ENCODE measurements at places on chromosomes 2 and 18.

DNA sequence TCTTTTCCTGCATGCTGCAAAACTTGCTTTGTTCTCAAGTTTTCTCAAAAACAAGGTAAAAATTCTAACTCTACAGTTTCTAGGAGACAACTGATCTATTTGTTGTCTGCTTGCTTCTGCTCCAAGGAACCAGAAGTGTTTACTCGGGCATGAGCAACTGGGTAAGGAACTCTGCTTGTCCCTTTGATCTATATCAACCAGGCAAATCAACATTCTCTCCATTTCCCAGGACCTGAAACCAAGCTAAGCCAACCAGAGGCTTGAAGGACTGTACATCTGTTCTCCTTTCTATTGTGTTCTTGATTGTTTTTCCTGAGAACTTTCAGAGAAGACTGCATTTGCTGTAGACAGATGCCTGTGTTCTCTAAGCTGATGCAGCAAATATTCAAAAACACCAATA lies 335.0 kb upstream of the KCNH7 start:
- DNase-seq: no peak

DNA sequence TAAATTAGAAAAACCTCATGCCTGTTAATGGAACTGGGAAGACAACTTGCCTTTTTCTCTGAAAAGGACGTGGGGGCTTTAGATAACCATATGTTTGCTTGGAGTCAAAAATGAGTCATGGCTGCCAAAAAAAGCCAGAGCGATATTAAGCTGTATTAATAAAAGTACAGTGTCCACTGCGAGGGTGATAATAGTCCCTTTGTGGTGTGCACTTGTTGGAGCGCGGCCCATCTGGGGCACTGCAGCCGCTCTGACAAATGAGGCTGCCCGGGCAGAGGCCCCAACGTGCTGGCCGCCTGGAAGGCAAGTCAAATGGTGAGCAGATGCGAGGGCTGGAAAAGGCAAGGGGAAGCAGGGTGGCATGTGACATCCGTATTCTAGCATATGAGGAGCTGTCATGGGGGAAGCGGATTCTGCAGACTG lies 103.3 kb upstream of the NCK2 start:
- DNase-seq: no peak

DNA sequence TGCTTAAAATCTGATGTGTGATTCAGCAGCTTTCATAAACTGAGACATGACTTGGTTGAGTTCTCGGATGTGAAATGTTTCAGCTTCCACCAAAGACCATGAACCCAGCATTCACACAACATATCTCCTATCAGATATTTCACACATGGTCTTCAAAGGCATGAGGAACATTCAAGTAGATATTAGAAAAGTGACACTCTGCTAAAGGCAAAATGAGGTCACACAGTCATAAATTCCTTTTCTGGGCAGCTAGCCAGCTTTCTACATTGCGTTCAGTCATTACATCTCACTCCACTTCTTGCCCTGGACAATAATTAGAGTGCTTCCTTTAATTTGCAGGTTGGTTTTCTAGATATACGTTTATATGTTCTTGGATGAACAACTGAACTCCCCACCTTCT lies 96.7 kb downstream of the GAREM1 start:
- DNase-seq: no peak

DNA sequence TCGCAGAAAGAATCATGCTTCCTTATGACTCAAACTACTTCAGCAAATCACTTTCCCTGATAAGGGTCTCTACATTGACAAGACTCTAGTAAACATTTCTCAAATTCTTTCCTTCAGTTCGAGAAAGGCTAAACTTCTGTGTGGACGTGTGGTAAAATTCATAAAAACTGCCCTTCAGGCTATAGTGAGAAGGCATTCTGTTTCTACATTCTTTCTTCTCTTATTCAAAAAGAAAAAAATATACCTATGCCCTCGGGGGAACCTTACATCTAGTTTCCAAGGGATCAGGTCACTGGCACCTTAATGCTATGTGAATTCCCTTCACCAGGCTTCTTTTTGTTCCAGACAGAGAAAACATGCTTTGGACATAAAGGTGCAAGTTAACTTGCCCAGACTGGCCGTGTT lies 4.9 kb downstream of the VIT start:
- no peak for DNase-seq

DNA sequence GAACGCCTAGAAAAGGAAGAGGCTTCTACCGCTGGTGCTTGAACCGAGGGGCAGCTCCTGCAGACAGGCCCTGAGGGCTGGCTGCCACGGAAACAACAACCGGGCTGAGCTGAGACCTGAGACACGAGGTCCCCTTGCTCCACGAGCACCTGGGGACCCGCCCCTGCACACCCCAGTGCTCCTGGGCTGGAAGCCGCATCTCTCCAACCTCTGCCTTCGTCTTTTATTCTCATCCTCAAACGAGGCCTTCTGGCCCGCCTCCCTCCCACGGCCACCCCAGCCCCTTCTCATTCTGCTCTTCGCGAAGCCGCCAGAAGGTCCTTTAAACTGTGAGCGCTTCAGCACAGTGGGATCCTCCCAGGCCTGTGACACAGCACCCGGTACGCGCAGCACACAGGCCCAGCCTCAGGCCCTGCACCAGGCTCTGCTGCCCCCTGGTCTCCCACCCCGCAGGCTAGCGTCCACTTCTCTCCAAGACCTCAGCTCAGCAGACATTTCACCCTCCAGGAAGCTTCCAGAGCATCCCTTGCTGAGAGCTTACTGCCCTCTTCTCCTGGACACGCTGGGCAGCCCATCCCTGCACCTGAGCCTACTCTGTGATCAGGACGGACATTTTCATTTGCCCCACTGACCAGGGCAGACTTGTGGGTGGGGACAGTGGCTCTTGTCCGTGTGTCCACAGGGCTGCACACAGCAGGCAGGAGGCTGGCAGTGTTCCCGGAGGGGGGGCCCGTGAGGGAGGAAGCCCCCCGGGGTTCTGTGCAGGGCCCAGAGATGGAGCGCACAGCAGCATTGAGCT lies 149.7 kb downstream of the PXDN start:
- no peak for DNase-seq

DNA sequence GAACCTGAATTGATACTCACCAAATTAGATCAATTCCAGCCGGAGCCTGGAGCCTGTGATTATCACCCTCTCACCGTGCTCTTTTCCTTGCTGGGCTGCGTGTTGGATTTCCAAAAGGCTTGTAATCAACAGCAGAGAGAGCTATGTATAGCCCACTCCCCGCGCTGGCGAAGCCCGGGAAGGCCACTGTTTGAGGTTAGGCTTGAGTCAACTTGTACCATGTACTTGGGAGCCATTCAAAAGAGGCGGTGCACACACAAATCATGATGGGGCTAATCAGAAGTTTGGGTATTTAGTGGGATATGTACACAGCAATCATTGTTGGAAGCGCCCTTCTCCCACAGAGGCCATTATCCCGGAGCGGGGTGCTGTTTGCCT lies 151.6 kb downstream of the GLI2 start:
- no peak for DNase-seq

DNA sequence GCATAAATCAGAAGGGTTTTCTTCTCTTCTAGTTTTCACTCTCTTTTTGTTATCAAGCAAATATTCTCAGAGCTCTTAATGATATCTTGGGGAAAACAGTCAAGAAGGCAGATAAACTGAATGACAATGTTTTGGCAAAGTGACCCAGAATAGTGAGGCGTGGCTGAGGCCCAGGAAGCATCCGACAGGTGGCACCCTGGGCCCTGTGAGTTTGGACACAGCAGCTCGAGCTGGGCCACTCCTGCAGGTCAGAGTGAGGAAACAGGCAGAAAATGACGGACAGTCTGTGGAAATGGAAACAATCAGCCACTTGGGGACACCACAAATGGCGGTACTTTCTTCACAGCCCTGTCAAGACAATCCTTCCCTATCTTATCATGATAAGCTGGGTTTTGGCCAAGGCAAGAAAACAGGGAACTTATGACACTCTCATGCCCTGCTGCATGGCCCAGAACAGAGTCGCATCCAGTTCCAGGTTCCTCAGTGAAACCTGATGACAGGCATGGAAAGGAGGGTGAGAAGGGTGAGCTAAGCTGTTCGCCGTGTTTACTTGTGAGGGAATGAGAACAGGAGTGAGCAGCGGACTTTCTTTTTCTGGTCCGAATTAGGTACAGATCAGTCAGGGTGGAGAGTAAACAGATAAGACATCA lies 32.1 kb downstream of the MRPL44 start:
- DNase-seq: no peak

DNA sequence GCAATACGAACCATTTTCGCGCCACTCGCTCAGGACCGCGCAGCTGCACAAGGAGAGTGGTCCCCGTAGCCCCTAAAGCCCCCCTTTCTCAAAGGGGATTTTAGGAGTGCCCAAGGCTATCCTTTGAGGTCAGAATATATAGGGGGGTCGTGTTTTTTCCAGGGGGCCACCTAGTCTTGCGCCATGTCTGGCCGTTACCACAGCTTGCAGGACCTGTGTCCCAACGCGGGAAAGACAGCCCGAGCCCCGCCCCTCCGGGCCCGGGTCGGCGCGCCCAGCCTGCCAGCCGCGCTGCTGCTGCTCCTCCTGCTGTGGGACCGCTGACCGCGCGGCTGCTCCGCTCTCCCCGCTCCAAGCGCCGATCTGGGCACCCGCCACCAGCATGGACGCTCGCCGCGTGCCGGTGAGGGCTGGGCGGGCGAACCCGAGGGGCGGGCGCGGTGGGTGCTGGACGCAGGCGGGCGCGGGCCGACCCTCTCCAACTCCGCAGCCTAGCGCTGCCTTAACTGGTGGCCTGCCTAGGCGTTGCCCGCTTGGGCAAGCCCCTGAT lies at the start of gene CDCA7:
CDCA7 (plus strand) TSS at position 291 of the 550 bp plus-strand sequence; CDS start at position 383, 92 bp downstream.
- DNase-seq: no peak

DNA sequence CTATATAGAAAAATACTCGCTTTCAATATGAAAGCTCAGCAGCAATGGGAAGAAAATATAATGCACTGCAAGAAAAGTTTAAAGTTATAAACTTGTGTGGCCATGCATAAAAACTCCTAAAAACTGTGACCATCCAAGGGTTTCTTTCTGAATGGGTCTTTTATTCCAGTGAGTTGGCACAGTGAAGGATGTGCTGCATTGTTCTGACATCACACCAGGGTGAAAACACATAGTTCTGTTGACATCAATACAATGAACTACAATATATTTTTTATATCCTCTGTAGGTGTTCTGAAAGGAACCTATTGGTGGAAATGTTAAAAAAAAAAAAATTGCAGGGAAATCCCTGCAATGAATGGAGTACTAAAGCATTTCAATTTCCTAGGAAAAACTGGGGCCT lies 80.2 kb downstream of the CDH20 start:
- no peak for DNase-seq

- no peak for DNase-seq
These were observed 131.2 kb upstream of the CYP1B1 start for GRCh38 chr2:38207168-38207567.

DNA sequence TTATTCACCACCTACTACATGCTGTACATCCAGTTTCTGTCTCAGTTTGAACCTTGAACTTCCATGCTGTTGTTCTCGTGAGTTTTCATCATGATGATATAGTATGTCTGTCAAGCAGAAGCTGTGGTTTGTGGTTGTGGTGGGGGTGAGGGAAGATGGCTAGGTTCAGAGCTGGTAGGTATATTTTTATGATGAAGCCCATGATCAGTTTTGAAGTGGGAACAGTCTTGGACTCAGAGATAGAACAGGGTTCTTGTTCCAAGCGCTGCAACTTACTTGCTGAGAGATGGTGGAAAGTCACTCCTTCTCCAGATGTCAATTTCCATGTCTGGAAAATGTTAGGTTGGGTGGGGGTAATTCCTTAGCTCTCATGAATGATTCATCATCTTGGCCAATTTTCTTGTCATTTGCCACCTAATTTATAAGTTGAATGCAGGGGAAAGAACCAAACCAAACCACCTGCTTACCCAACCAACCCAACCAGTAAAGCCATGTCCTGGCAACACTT lies 21.6 kb downstream of the PMAIP1 start:
- DNase-seq: no peak

- no peak for DNase-seq
These were observed 149.7 kb downstream of the HNMT start for GRCh38 chr2:138113871-138114525.

GRCh38 chr2:237378650-237379049 lies 35.3 kb downstream of the COL6A3 start:
- no peak for DNase-seq

DNA sequence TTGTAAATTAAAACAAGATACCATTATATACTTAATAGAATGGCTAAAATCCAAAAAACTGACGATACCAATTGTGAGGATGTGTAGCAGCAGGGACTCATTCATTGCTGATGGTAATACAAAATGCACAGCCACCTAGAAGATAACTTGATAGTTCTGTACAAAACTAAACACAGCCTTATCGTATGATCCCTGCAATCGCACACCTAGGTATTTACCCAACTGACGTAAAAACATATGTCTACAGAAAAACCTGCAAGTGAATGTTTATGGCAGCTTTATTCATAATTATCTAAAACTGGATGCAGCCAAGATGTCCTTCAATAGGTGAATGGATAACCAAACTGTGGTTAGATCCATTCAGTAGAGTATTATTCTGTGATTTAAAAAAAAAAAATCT lies 45.5 kb downstream of the TBC1D8 start:
- DNase-seq: no peak

DNA sequence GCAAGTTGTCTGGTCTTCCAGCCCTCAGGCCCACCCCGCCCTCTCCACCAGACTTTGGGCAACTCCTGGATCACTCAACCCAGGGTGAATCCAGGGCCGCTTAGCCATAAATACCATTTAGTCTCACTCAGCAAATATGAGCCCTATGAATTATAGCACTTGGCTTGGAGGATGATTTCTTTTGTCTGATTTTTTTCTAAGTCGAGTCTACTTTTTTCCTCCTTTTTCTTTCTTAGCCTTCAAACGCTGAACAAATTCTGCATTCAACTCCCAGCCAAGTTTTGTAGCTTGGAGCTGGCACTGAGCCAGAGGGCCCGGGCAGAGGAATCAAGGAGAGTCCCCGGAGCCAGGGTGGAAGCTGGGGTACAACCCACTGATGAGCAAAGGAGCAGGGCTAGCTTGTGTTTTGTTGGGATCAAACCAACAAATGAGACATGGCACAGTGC lies 48.7 kb downstream of the SERTAD2 start:
- DNase-seq: no peak

Data from AG04450 (cell line).